CD4-positive, alpha-beta T cell treated with Interleukin-21 for 1 hour (primary cell): ENCODE measurements at places on chromosomes 2 and 18.

- no peak for DNase-seq
These were observed 433.2 kb upstream of the MEX3C start for GRCh38 chr18:51630706-51631105.

DNA sequence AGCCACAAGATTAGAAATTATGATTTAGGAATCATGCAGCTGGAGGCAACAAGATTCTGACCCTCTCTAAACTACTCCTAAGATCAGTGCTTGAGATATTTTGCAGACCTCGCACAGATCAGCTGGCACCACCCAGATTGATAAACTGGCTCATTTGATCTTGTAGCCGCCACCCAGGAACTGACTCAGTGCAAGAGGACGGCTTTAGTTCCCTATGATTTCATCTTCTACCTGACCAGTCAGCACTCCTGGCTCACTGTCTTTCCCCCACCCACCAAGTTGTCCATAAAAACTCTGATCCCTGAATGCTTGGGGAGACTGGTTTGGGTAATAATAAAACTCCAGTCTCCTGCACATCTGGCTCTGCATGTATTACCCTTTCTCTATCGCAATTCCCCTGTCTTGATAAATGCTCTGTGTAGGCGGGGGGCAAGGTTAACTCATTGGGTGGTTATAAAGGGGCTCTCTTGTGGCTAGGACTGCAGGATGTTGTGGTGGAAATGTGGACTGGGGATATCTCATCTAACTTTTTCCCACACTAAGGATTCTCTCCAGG, 96.1 kb downstream of the ARL6IP6 start:
- DNase-seq: no peak

DNA sequence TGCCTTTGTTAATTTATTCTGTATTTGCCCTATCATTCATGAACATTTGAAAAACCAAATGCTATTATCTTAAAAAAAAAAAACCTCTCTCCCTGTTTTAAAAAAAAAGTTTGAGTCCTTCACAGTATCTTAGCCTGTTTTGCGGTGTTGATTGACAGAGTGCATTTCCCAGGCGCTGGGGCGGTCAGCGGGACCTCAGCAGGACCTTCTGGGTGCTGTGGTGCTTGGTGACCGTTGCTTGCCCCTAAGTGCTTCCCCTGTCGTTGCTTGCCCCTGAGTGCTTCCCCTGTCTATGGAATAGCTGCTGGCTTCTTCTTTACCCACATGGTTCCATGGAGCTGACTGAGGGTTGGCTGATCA, 12.1 kb downstream of the ATP6V1C2 start:
- no peak for DNase-seq

DNA sequence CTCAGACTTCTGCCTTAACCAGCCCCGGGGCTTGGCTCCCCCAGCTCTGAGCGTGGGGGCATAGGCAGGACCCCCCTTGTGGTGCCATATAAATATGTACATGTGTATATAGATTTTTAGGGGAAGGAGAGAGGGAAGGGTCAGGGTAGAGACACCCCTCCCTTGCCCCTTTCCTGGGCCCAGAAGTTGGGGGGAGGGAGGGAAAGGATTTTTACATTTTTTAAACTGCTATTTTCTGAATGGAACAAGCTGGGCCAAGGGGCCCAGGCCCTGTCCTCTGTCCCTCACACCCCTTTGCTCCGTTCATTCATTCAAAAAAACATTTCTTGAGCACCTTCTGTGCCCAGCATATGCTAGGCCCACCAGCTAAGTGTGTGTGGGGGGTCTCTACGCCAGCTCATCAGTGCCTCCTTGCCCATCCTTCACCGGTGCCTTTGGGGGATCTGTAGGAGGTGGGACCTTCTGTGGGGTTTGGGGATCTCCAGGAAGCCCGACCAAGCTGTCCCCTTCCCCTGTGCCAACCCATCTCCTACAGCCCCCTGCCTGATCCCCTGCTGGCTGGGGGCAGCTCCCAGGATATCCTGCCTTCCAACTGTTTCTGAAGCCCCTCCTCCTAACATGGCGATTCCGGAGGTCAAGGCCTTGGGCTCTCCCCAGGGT, 5.5 kb downstream of the CTDSP1 start:
- no peak for DNase-seq

GRCh38 chr2:23449413-23449812, 64.4 kb downstream of the KLHL29 start:
- DNase-seq: no peak

GRCh38 chr18:33923980-33924379, 300.7 kb downstream of the NOL4 start:
- no peak for DNase-seq

DNA sequence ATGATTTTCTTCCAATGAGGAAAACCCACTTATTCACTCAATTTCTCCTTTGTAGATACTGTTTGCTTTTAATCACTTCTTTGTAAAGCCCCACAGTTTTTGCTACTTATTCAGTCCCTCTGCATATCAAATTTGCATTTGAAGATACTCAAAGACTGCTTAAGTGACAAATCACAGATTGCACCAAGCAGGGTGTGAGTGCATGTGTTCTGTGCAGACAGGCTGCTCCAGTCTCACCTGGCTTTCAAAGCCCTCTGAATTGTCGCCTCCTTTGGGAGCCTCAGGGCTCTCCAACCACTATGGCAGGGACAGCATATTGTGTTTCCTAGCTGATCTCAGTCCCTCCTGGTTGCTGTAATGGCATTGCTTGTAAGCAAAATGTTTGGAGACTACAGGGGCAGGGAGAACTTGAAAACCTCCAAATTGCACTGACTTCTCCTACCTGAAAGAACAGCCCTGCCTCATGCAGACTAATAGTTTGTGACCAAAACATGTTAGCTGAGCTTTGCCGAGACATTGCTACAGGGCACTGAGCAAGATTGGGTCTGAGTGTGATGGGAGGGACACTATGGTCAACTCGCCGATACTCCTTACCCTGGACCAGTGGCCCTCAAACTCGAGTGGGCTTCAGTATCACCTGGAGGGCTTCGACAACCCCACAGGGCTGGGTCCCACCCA, 96.8 kb downstream of the POLE4 start:
- no peak for DNase-seq

DNA sequence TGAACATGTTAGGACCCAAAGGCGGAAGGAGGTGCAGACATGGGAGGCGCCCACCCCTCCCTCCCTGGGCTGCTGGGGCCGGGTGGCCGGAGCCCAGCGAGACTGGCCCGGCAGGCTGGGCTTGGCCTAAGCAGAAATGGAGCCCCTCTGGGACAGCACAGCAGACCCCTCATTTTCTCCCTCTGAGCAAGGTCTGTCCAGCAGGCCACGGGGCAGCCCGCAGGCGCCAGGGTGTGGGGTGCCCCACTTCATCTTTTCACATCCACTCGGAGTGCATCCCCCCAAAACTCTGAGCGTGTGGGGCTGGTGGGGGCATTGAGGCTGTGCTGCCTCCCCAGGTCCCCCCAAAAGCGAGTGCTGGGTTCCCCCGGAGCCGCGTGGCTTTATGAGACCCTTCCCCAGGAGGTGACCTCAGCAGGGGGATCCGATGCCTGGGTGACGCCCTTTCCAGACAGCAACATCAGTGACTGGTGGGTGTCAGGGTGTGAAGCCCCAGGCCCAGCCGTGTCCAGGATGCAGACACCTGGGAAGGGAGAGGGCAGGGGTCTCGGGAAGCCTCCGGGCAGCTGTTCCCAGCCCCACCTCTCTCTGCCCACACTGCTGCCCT, 36.7 kb upstream of the GPC1 start:
- no peak for DNase-seq

DNA sequence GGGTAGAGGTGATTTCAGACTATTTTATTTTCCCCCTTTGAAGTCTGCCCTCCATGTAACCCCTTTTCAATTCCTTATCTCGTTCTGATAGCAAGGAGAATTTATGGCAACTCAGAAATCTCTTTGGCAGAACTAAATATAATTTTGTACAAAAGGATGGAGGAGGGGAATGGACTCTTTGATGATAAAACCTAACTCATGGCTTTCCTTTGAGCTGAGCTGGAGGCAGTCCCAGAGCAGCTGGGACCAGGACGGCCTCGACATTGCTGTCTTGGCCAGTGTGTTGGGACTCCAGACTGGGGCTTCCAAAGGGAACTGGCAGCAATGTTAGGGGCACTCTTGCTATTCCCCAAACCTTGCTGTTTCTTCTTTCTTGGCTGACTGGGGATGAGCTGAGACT, 47.7 kb downstream of the PAX8 start:
- DNase-seq: no peak

DNA sequence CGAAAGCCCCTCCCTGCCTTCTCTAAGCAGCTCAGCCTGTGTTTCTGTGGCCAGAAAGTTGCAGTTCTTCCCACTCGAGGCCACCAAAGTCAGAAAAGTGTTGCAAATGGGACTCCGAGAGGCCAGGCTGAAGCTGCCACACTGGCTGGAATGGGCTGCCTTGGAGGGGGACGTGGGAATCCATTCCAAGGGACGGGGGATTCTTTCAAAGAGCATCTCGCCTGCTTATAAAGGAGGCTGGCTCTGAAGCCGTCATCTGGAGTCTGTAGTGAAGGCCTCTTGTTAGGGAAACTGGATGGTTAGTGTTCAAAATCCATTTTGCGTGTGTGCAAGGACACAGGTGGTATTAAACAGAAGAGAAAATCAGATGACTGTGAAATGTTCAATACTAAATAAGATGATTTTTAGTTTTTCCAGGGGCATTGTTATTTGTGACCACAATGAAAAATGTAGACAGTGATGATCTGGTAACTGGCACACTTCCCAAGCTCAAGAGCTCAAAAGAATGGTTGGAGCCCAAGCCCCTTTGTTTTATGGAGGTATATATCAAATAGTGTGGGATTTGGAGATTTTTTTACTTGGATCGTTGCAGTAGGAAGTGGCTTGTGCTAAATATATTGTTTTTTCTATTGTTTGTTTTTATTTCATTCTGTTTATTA, 782 bp downstream of the FAM228B start:
- DNase-seq: no peak

DNA sequence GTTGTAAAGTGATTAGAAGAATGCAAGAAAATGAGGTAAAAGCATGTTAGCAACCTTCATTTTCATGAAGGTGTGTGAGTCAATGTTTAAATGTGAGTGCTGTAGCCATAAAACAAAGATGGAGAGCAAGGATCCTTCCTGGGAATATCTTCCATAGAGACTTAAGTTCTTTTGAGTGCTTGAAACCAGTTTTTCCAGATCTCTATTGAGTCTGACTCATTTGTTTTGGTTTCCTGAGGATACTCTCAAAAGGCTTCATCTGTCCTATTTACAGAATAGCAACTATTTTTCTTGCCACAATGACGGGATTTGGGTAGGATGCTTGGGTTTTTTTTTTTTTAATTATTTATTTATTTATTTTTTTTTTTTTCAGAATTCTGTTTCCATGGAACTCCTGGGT, 45.9 kb upstream of the ASB1 start:
- DNase-seq: no peak

DNA sequence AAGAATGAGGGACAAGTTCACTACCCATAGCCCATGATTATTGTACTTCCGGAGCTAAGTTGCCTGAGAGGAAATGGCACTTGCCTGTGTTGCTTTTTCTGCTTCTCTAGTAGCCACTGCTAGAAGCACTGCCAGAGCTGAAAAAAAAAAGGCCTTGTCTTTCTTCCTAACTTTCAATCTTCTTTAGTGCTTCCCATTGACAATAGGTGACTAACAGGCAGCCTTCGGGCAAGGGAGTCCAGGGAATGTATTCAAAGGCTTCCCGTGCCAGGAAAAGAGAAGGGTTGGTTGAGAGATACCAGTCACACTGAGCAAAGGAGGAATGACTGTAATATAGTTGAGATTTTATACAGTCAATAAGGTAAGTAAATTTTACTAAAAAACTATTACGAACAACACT, 242.0 kb downstream of the CALCRL start:
- no peak for DNase-seq

DNA sequence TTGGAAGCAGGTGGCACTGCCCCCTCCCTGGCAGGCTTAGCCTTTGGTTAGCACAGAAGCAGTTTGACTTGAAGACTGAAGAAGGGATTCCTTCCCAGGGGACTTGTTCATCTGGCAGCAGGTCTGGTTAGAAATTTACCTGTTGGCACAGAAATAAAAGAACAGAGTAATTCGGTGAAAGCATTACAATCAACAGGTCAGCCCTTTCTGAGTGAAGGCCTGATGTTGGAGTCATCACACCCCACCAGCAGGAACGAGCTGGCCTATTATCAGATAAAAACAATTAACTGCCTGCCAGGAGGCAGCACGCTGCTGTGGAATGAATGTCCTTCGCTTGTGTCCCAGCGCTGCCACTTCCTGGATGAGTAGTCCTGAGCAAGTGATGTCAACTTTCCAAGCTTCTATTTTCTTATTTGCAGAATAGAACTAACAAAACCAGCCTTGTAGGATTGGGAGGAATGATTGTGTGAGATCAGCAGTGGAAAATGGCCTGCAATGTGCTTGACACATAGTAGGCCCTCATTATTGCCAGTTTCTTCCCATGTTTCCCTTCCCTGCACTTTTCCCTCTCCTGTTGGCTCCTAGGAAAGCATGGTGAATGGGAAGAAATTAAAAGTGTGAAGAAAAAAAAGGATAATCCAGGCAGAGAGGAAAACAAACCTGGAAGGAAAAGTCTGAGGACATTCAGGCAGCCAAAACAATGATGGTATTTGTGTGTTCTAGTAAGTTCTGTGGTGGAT, 29.0 kb downstream of the LGALSL start:
- no peak for DNase-seq

DNA sequence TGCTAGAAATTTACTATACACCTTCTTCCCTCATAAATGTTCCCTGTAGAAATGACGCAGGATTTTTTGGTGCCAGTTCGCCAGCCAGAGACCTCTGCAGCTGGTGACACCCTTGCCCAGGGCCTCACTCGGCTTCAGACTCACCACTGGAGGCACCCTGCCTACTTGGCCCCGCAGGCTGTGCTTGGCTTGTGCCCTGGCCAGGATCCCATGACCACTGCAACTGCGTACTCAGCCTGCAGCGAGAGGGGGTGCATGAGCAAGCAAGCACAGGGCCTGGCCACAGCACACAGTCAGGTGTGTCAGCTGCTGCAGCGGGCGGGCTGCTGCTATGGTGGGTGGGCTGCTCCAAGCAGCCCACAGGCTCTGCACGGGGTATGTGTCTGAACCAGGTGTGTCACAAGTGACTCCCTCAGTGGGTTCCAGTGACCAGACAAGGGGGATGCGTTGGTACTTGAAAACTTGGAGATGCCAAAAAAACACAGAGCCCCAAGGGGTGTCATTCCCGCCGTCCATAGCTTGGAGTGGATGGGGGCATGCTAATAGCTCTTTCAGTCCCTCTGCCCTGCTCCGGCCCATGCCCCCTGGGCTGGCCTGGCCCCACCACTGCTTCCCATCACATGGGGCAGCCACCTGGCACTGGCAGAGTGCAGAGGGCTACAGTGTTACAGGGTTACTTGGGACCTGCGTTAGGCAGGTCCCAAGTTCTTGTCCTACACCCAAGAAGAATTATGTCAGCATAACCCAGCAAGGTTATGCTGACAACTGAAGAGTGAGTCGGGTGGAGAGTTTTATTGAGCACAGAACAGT, 46.6 kb upstream of the TANC1 start:
- DNase-seq: no peak

- DNase-seq: no peak
These were observed 53.3 kb downstream of the KCTD18 start for GRCh38 chr2:200456567-200456966.

- no peak for DNase-seq
These were observed 50.1 kb downstream of the MAP2 start for GRCh38 chr2:209473930-209474419.
